ENCODE measurements at places on chromosomes 12 and 14.
A peak's percentile ranks its signal among the peaks of the same experiment; 100 is the strongest.

DNA sequence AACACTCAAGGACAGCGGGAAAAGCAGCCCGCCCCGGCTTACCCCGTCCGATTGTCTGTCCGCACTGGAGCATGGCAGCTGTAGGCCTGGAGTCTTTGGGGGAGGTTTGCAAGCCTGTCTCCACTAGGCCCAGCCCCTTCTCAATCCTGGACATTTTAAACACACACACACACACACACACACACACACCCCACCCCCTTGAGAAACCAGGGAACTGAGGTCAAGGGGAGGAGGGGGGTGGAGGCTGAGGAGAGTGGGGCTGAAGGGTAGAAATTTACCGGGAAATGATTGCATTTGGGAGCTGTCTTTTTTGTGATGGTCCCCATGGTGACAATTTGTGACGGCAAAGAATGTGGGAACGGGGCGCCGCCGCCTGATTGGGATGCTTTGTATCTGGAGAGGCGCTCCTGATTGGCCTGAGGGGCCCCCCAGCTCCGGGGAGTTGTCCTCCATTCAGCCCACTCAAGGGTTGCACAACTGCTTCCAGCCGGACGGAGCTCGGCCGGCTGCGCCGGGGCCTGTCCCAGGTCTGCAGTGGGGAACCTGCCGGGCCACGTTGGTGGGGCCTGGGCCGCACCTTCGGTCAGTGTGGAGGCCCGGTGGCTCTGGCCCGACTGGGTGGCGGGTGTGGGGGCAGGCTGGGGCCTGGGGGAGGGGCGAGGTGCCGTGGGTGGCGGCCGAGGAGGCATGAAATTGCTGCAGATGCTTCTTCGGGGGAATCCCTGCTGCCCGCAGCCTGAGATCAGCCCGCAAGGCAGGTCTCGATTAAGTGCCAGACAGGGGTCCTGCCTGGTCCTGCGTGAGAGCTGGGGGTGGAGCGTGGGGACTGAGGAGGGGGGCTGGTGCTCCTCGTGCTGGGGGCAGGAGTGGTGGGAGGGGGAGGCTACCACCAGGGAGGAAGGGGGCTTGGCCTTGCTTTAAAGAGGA, at the start of gene FAM181A:
FAM181A (plus strand) TSS at position 472 of the 927 bp plus-strand sequence. CDS start 942 bp downstream, outside the sequence.
- DNase-seq: no peak

- DNase-seq: no peak
Observed at GRCh38 chr14:64639340-64639821, 64.8 kb upstream of the PLEKHG3 start.

DNA sequence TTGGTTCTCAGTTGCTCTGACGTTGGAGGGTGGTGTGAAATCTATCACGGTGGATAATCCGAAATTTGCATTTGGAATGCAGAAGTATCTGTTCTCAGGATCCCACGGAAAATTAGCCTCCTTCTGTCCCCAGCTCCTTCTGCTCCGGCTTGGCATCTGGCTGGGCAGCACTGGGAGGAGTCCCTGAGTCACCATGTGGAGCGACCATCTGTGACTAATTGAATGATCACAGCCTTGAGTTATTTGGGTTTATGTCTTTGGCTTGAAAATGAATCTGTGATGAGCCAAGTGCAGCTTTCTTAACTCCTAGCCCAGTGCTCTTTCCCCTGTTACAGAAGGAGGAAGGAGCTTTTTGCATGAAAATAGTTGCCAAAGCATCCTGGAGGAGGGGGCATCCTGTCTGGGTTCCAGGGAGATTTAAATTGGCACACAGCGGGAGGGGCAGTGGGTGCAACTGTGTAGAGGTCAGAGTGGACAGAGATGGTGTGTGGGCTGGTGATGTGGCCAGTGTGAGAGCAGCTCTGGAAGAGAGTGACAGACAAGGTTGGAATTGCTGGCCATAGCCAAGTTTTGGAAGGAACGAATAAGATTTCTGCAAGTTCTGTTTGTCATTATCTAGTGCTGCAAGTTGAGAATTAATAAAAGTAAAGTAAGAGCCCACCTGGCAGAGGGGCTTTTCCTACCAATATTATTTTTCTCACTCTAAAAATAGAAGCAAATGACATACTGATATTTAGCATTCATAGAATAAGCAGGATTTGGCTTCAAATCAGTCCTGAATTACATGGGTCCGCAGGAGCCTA, 74.4 kb downstream of the SLC24A4 start:
- peak; percentile 52 for DNase-seq

DNA sequence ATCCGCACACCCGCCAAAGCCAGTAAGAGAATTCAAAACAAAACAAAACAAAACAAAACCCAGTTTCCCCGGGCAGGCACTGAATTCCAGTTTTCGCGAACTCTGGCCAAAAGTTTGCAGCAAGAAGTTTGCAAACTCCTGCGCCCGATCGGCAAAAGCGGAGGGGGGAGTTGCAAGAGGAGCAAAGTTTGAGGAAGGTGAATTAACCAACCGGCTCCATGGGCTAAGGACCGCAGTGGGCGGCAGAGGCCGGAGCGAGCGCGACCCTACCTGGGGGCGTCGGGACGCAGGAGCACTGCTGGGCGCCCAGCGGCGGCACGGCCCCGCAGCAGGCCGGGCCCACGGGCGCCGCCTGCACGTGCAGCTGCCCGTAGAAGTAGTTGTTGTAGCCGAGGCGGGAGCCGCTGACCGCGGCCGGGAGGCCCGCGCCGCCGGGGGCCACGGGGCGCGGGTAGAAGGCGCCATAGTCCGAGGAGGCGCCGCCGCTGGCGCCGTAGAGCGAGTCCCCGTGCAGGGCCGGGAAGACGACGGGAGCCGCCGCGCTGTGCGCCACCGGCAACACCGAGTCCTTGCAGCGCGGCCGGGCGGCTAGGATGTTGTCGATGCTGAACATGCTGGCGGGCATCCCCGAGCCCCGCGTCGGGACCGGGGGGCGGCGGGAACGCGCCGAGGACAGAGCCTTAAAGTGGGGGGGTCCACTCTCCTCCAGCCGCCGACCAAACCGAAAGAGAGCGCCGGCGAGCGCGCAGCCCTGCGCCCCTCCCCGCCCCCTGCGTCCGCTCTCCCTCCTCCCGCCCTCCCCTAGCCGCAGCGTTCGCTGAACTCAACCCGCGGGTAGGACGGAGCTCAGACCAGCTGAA, at the start of gene GSC:
GSC (minus strand) TSS at position 723 of the 860 bp plus-strand sequence; CDS start at position 625, 98 bp downstream.
- DNase-seq: no peak

DNA sequence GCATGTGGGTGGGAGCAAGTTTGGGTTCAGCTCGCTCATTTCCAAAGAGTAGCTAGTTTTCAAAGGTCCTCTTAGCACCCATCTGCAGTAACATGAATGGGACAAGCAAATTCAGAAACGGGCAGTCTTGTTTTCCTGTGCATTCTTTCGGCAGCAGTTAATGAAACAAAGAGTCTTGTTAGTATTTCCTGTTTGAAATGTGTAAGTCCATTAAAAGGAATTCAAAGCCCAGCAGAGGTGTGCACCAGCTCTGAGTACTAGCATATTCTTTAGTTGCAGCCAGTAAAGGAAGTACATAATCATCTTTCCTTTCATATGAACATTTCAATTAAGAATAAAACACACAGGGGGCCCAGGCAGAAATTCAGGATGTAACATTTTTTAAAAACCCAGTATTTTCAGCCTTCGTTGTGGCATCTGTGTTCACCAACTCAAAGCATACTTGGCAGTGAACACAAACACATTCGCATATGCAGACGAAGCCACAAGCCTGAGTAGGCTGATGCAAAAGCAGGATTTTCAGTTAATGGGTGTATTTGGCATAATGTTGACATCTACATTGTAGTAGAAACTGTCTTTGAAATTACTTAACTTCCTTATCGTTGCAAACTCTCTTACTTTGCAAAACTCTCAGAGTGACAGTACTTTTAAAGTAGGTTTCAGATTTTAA, 570.0 kb upstream of the FLRT2 start:
- DNase-seq: no peak

GRCh38 chr14:43540948-43541347, 966.1 kb downstream of the FSCB start:
- DNase-seq: no peak

- peak; percentile 96 for DNase-seq
Observed at GRCh38 chr12:47277972-47278448, 198.3 kb upstream of the AMIGO2 start.

- no peak for DNase-seq
Observed at GRCh38 chr14:96580566-96580965, 78.4 kb downstream of the PAPOLA start.
